ENCODE measurements at places on chromosomes 5 and 9.

DNA sequence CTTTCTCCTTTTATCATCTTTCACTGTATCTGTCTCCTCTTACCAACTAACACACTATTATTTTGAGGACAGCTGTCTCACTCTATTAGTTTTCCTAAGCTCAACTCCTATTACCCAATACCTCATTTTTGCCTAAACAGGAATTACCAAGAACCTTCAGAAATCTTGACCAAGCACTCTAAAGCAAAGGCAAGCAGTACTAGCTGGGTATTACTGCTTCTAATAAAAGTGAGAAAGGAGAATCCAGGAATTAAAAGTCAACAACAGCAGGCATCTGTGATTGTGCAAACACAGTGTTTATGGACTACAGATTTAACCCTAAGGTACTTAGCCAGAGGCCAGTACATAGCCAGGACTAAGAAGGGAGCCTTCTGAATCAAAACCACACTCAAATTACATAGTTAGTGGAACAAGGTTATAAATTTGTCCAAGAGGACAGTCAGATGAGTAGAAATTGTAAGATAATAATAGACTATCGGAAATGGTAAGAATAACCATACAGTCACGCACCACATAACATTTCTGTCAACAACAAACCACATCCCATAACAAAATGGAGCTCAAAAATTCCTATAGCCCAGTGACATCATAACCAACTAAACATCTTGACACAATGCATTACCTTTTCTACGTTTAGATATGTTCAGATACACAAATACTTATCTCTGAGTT is 8.3 kb downstream of the RFX3 start:
- DNase-seq: no peak

GRCh38 chr9:38075272-38075671 is 6.2 kb upstream of the SHB start:
- DNase-seq: peak; percentile 0

DNA sequence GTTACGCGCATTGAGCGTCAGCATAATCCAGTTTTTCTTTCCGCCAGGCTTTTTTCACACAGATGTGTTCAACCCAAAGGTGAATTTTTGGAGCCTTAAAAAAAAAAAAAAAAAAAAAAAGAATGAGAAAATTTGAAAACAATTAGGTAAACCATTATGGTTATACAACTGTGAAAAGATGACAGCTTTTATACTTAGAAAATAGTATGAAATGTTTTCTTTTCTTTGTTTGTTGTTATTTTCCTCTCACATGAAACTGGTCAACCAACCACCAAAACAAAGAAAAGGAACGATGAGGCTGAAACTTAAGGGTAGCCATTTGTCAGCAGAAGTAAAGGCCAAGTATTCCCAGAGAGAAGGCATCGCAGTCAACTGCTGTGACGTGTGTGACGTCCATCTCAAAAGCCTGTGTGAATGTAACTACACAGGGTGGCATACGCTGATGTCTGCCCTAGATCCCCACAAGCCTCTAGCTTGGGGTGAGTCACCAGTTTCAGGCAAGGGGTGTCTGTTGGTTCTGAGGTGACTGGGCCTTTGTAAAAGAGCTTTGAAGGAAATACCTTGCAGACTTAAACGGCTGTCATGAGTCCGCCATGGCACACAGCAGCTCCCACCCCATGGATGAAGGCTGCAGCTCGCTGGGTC is 182.9 kb downstream of the AOPEP start:
- peak; percentile 28 for DNase-seq

GRCh38 chr5:142845954-142846398 is 75.8 kb downstream of the ARHGAP26 start:
- DNase-seq: no peak

- no peak for DNase-seq
Observed at GRCh38 chr5:42614509-42614908, 142.1 kb upstream of the CCDC152 start.

DNA sequence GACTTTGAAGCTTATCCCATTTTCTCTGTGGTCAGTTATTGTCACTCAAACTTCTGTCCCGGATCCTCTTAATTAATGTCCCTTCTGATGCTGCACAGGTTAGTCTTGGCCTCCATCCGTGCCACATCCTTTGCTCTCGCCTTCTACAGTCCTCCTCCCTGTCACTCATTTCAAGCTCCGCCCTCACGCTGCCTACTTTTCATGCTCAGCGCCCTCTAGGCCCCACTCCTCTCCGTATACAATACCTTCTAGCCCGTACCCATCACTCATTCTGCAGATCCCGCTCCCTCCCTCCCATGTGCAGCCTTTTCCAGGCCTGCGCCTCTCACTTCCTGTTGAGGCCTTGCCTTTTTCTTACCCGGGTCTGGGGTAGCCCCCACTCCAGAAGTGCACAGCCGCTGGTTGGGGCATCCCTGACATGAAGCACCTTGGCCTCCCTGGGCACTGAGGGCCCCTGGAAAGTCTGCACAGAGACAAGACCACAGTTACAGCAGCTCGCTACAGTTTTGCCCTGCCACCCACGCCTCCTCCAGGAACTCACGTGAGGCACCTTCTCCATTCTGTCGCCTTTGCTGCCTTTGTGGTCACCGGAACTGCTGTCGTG is 88.5 kb upstream of the SLC25A48 start:
- DNase-seq: no peak

DNA sequence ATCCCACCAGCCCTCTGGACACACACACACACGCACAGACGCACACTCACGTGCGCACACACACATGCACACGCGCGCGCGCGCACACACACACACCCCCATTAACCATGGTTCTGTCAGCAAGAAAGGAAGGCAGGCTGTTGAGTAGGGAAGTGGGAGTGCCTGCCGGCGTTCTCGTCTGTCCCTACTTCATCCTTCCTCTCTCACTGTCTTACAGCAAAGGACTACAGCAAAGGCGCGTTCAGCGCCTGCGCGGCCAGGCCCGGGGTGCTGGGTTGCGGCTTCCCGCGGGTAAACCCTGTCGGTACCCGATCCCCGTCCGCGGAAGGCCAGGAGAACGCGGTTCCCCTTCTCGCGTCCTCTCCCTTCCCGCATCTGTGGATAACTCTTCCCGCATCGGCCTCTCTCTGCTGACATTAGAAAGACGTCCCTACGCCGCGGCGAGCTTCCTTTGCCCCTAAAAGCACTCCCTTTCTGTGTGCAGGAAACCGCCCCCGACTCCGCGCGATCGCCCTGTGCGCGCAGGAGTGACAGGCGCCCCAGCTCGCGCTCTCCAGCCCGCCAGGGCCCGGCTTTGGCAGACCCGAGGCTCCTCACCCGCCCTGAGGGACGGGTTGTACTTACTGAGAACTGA is 219.2 kb downstream of the AGTPBP1 start:
- DNase-seq: peak; percentile 44

DNA sequence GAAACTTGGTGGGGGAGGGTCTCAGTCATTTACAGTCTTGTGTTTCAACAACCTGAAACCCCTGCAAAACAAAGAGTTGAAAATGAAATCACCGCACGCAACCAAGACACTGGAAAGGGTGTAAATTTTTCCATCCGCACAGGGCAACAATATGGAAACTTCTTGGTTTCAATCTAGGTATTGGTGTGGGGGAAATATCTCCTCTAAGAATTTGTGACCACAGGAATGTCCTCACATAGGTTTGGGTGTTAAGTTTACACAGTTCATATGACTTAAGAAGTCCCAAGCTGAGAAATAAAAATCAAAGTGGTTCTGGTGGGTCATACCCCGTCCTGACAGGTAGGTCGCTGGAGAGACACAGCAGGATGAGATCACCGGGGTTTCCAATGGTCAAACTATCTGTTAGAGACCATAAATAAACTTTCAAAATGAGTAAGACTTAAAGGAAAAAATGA is 51.9 kb upstream of the PIP5K1B start:
- peak; percentile 35 for DNase-seq

DNA sequence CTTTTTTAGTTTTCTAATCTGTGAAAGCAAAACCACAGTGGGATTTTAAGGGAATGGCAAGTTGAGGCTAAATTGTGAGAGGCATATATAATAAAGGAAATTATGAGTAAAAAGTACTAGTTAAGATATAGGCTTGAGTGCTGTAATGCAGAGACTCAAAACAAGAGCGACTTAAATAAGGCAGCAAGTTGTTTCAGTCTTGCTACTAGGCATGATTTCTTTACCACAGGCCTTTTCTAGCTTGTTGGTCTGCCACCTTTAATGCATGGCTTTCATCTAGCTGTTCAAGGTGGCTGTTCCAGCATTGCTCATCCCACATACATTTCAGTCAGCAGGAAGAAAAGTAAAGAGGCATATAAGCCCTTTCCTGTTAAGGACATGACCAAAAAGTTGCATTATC is 427.9 kb upstream of the ADAMTSL1 start:
- no peak for DNase-seq

DNA sequence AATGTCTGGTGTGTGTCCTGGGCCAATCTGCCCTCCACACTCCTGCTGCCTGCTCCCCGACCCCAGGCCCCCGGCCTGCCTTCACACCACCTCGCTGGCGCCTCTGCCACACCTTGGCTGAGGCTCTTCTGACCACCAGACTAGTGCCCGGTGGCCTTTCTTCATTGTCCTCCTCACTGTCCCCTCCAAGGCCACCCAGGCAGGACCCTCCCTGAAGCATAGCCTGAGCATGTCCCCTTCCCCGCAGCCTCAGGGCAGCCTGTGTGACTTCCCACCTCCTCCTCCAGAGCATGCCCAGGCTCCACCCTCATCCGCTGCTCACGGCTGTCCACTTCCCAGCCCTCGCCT is 154.6 kb downstream of the OLFM1 start:
- no peak for DNase-seq

GRCh38 chr9:2150338-2150737 is 135.2 kb downstream of the SMARCA2 start:
- DNase-seq: no peak

DNA sequence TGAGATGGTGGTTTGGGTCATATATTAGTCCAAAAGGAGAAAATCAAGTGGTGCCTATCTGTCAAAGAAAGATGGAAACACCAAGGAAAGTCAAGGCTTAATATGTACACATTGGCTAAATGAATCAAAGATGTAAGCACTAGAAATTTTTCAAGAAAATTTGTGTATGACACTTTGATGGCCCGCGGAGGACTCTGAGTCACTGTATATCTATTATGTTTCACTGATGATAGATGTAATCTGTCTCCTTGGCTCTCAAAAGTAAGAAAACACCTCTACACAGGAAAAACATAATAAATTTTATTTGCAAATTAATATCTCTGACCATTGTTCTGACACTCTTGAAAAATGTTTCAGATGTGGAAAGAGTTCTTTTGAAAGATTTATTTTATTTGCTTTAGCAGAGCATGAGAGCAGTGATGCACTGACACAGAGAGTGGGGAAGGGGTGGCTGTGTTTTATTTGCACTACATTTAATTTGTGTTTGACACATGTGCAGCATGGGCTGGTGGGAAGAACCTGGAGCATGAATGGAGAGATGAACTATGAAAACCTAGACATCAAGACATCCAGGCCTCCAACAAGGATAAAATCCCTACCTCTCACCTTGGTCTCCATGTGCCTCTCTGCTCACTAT is 180.8 kb upstream of the GAS1 start:
- DNase-seq: no peak

DNA sequence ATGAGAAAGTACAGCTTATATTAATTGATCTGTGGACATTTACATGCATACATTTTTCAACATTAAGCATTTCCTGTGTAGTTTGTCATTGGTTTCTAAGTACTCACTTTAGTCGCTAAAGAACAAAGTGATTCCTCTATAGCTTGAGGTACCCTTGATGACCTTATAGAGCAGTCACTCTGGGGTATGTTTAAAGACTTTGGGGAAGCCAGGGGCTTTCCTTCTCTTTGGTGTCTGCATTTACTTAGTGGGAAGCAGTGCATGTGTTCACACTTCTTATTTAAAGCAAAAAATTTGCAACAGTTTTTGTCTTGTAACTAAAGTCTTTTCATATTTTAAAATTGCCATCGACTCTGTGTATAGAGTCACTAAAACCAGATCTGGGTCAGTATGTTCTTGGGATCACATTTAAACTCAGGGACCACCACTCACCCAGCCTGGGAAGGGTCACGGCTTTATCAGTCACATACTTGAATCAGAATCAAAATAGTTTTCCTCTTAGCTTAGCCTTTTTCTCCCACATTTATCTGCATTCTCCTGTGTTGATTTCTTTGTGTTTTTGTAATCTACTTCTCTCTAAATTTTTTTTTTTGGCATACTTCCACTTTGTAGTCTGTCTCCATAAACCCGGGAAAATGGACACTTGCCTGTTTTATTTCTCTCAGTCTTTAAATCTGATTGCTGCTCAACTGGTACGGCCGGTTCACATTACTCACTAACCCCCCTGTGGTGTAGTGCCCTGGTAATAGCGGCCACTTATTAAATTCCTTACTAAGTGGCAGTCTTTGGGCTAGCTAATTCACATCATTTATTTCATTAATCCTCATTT is 143.9 kb upstream of the FBN2 start:
- DNase-seq: no peak

Measured in activated T-cell treated with anti-CD3 and anti-CD28 coated beads, Interleukin-2, amount 50 U/mL, for 48 hours (primary cell).